ENCODE measurements at places on chromosomes 4 and X. TPM values are rescaled to one million over a fixed set of nuclear protein-coding genes. Genes with fewer than 3 reads are reported as not detected.

The CLGN gene
- 10.8 TPM for total RNA-seq

The CNGA2 gene
- total RNA-seq: not detected

The GAGE12E gene
- not detected for total RNA-seq

The ACE2 gene
- total RNA-seq: not detected

The USP17L29 gene
- total RNA-seq: not detected

The HTN1 gene
- not detected for total RNA-seq

The ZFP92 gene
- total RNA-seq: 1.2 TPM

The HAND2 gene
- total RNA-seq: not detected

The GPR143 gene
- 3.9 TPM for total RNA-seq

The DGKK gene
- total RNA-seq: 6.2 TPM

The F8A3 gene
- 1.4 TPM for total RNA-seq

The STAP1 gene
- total RNA-seq: 0.23 TPM

The MAML3 gene
- total RNA-seq: 7.4 TPM

The SMR3B gene
- not detected for total RNA-seq

The DGAT2L6 gene
- not detected for total RNA-seq

The ARHGAP6 gene
- total RNA-seq: 4.4 TPM

The ANKRD17 gene
- 103 TPM for total RNA-seq

The PGK1 gene
- 125 TPM for total RNA-seq

The CD38 gene
- 8.1 TPM for total RNA-seq

The USP26 gene
- not detected for total RNA-seq

The GBA3 gene
- total RNA-seq: 0.23 TPM

The SMIM10L2A gene
- total RNA-seq: 22.1 TPM

The PLK4 gene
- total RNA-seq: 11.8 TPM

The AGTR2 gene
- total RNA-seq: 0.23 TPM

The NAP1L5 gene
- 86.7 TPM for total RNA-seq

The SHROOM2 gene
- 38.8 TPM for total RNA-seq

The FOXR2 gene
- total RNA-seq: not detected

The RAB33A gene
- total RNA-seq: 22.6 TPM

The WDR13 gene
- total RNA-seq: 57.0 TPM

The AADAT gene
- total RNA-seq: 31.6 TPM

The SMIM10 gene
- total RNA-seq: 2.1 TPM

The IL21 gene
- total RNA-seq: not detected

The CYBB gene
- total RNA-seq: 19.6 TPM

The CXCL1 gene
- 1.2 TPM for total RNA-seq

The MAOA gene
- 64.1 TPM for total RNA-seq

The VCX3B gene
- total RNA-seq: not detected

The USP17L13 gene
- total RNA-seq: not detected

The WDR17 gene
- 84.2 TPM for total RNA-seq

Data from diencephalon (tissue), 1 donor.